Stimulated activated CD4-positive, alpha-beta T cell treated with anti-CD3 and anti-CD28 coated beads, Interleukin-12 subunit alpha, Interleukin-12 subunit beta, amount 100 ng/mL, for 4 hours (primary cell): ENCODE measurements at places on chromosomes 2 and 18.

DNA sequence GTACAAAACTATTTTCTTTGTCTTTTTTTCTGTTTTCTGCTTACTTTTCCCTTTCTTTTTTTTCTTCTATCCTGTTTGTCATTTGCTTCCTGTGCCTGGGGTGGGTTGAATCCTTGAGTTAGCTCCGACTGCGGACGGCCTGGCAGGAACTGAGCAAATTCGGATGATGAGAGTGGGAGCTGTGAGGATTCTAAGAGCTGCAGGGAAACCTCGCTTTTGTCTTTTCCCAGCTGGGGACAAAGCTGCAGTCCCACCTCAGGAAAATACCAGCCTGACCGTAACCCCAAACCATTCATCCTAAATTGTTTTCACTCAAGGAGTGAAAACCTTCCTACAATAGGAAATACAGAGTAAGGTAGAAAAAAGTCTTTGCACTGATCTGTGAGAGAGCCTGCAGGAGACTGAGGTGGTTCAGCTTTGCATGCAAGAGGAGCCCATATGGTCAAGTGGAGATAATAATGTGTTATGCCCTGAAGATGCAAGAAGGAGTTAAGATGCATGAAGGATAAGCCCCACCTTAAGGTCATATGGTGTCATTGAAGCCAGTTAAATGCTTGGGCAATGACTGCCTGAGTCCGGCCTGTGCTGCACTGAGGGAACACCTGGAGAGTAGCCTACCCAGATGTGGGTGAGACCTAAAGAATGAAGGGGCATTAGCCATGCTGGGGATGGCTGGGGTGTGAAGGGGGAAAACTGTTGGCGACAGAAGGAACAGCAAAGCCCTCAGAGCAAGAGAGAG is 31.7 kb upstream of the ARL4C start:
- DNase-seq = no peak

GRCh38 chr2:10319892-10320574 is 17.3 kb downstream of the HPCAL1 start:
- no peak for DNase-seq

- no peak for DNase-seq
Observed at GRCh38 chr2:108949316-108950239, 39.4 kb downstream of the EDAR start.

DNA sequence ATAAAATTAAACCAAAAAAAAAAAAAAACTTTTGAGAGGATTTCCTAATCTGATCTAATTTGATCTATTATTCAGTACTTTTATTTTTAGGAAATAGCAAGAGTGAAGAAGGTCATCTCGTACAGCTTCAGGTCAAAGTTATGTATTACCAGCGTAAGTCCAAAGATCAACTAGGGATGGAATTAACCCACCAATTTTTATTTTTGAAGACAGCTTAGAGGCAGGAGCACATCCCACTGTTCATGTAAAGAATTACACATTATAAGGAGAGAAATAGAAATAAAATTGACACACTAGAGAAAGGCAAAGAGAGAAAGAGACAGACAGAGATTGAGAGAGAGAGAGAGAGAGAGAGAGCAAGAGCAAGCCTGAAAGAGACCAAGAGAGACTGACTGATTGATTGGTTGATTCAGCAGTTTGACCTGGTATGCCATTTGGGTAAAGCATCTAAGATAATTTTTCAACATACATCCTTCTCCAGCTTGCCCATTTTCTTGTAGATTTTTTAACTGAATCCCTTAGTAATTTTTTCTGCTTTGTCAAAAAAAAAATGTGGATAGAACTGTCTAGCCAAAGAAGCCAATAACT is 25.1 kb downstream of the DOCK10 start:
- DNase-seq = no peak

DNA sequence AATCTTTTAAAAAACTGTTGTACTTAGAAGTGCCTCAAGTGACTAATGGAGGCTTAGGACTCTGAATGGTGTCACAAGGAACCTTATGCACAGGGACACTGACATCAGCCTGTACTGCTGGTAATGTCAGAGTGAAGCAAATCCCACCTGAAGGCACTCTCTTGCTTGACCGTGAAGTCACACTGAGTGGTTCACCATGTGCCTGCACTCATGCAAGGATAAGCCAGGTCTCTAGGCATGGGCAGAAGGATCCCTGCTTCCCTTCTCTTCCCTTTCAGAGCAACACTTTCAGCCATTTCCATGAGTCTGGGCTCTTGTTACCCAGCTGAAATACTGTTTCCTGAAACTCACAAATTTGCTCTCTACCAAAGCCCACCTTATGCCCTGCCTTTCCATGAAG is 123.0 kb downstream of the NEDD4L start:
- DNase-seq = no peak

- DNase-seq = no peak
Observed at GRCh38 chr2:226905718-226906117, 69.9 kb downstream of the RHBDD1 start.

- peak; percentile 20 for DNase-seq
Observed at GRCh38 chr2:30862054-30862651, 54.9 kb upstream of the CAPN13 start.

- no peak for DNase-seq
Observed at GRCh38 chr2:228771774-228772173, 499.3 kb downstream of the PID1 start.

- no peak for DNase-seq
Observed at GRCh38 chr2:39484620-39485495, 47.8 kb upstream of the MAP4K3 start.

- DNase-seq = no peak
Observed at GRCh38 chr2:207467716-207468347, 61.9 kb upstream of the CREB1 start.

- no peak for DNase-seq
Observed at GRCh38 chr2:217706513-217706912, 296.3 kb downstream of the TNS1 start.

GRCh38 chr2:182020286-182021070 is 34.8 kb downstream of the PPP1R1C start:
- DNase-seq = no peak

GRCh38 chr18:25237571-25238267 is 114.2 kb downstream of the ZNF521 start:
- DNase-seq = no peak

GRCh38 chr18:5582849-5583681 is 39.3 kb upstream of the EPB41L3 start:
- no peak for DNase-seq

- DNase-seq = no peak
Observed at GRCh38 chr2:27638037-27638637, 9.3 kb downstream of the GPN1 start.

DNA sequence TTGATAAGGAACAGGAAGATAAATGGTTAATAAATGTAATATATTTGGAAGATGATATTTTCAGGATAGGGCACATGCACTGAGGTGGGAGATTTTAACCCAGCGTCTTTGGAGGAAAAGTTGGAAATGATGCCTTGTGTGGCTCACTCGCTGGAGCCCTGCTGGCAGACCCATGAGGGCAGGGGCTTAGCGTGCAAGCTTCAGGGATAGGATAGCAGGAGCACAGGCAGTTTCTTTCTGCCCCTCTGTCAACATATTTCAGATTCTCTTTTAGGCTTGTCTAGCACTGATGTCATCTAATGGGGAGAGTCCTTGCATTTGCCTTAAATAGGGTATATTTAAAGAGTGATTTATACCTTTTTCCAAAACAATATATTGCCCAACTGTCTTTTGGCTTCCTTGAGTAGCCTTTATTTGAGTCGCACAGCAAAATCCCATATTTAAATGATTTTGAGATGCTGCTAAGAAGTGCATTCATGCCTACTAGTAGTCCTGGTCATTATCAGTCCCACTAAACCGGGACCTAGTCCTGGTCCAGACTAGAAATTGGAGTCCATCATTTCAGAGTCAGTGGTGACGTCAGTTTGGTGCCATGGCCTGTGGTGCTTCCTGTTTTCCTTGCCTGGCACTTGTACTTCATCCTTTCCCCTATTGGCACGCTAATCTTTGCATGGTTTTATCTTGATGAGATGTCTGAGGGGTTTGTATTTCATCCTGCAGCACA is 45.8 kb downstream of the SH3RF3 start:
- no peak for DNase-seq

GRCh38 chr2:137747509-137747908 is 216.8 kb upstream of the HNMT start:
- DNase-seq = no peak

- DNase-seq = no peak
Observed at GRCh38 chr2:232779934-232780333, 3.6 kb upstream of the KCNJ13 start.

GRCh38 chr2:204452464-204453023 is 92.7 kb upstream of the PARD3B start:
- DNase-seq = no peak

- no peak for DNase-seq
Observed at GRCh38 chr2:145075454-145076062, 555.6 kb upstream of the ZEB2 start.

- no peak for DNase-seq
Observed at GRCh38 chr2:228377533-228377932, 196.0 kb upstream of the SPHKAP start.

DNA sequence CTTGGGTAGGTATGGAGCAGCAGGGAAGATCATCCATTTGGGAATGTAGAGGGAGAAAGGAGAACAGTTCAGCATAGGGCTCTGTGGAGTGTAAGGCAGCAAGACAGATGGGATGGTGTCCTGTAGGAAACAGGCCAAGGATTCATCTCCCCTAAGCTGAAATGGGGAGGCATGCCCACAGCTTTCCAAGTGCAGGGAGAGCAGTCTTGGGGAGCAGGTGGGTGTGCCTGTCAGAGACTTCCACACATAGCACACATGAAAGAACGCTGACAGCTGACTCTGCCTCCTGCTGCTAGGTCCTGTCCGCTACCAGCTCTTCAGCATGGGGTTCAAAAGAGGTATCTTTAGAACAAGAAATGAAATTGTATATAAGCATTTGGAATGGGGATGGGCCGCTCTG is 9.0 kb downstream of the SETBP1 start:
- DNase-seq = no peak

DNA sequence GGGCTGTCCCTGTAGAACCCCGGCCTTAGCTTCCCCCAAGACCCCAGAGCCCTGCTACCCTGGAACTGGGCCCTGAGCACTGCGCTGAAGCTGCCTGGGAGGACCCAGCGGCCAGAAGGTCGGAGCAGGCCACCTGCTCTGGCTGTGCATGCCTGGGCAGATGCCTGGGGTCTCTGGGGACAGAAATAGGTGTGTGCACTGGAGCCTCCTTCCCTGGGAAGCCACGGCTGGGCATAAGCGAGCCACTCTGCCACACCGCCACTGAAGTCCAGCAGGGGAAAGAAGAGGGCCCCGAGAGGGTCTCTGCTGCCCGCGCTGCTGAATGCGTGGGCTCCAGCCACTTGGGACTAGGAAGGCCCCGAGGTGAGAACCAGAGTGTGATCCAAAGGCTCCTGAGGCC is 6.7 kb downstream of the GBX2 start:
- DNase-seq = no peak
